ENCODE measurements at places on chromosomes 5 and 9. TPM values are rescaled to one million over a fixed set of nuclear protein-coding genes. Genes with fewer than 3 reads are reported as not detected.

GRCh38 chr5:2902742-2903297 lies 151.3 kb upstream of the IRX2 start:
- DNase-seq, result no peak
- H3K27me3 ChIP-seq, result no peaks in the 10 kb centered on the region
- no peaks in the 10 kb centered on the region for H3K36me3 ChIP-seq

ANKRD18B gene
- polyA plus RNA-seq, result not detected

SPAG8 gene
- 0.52 TPM for polyA plus RNA-seq

DNA sequence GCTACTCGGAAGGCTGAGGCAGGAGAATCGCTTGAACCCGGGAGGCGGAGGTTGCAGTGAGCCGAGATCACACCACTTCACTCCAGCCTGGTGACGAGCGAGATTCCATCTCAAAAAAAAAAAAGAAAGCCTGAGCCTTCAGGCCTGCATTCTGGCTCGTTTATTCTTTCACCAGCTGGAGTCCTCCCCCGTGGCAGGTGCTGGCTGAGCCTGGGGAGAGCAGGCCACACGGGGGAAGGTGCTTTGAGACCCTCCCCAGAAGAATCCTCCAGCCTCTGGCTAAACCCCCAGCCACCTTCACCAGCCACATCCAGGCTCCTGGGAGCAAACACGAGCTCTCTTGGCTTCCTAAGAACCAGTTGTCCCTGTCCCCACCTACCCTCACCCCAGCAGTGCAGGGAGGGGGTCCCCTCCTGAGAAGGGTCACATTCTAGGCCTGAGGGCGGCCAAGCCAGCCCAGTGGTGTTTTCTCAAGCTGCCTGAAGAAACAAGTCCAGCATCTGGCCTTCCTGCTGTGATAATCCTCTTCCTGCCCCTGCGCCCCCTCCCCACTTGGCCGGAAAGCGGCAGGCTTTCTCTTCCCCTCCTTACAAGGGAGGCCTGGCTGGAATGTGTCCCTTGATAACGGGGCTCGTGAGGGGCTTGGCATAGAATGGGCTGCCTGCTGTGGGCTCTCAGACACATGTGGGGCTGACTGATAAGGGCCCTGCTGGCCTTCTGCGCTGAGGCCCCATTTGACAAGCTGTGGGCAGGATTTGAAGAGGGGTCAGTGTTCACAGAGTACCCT lies 41.5 kb downstream of the PLPP7 start:
- DNase-seq, result no peak
- no peaks in the 10 kb centered on the region for H3K27me3 ChIP-seq
- H3K4me1 ChIP-seq, result no peaks in the 10 kb centered on the region
- no peak overlapping the region for H3K4me3 ChIP-seq
- H3K36me3 ChIP-seq, result no peaks in the 10 kb centered on the region
- H3K27ac ChIP-seq, result no peak overlapping the region

GRCh38 chr9:98635374-98635773 lies 73.4 kb downstream of the GABBR2 start:
- H3K4me3 ChIP-seq, result no peak overlapping the region
- H3K27me3 ChIP-seq, result no peaks in the 10 kb centered on the region
- DNase-seq, result no peak

SPOCK1 gene
- 5.7 TPM for polyA plus RNA-seq

Data from CD14-positive monocyte (primary cell).